A549 treated with RU486 at 1 μM for 4 hours (cell line): ENCODE measurements at places on chromosomes 12 and 14. TPM values are rescaled to one million over a fixed set of nuclear protein-coding genes. Genes with fewer than 3 reads are reported as not detected.

PARP11 gene
- total RNA-seq, result 0.89 to 2.5 TPM (median 1.8 TPM) in 5 replicates

RNF212B gene
- not detected in 5 replicates for total RNA-seq

OTOGL gene
- total RNA-seq, result 0.02 TPM in 1 of 5 replicates, not detected in the others

LTBP2 gene
- total RNA-seq, result 8.0 to 14.0 TPM (median 10.1 TPM) in 5 replicates

IL22 gene
- total RNA-seq, result not detected in 5 replicates

NID2 gene
- total RNA-seq, result 15.9 to 25.1 TPM (median 19.2 TPM) in 5 replicates

MAP1LC3B2 gene
- total RNA-seq, result 1.0 to 1.8 TPM (median 1.3 TPM) in 5 replicates

HPD gene
- total RNA-seq, result 1.1 to 2.0 TPM (median 1.6 TPM) in 5 replicates

TESPA1 gene
- total RNA-seq, result not detected in 5 replicates

YY1 gene
- total RNA-seq, result 65.7 to 80.0 TPM (median 70.3 TPM) in 5 replicates

CLEC2A gene
- not detected in 5 replicates for total RNA-seq

FOXG1 gene
- total RNA-seq, result 0.05 to 0.17 TPM (median 0.13 TPM) in 5 replicates

PITPNM2 gene
- total RNA-seq, result 11.7 to 20.3 TPM (median 16.9 TPM) in 5 replicates

ACSS3 gene
- not detected in 5 replicates for total RNA-seq

CD163 gene
- total RNA-seq, result not detected in 5 replicates

MSI1 gene
- 0.59 to 1.6 TPM (median 1.4 TPM) in 5 replicates for total RNA-seq

MYF6 gene
- not detected in 5 replicates for total RNA-seq

LRRC10 gene
- total RNA-seq, result not detected in 5 replicates

KRT2 gene
- 0.05 TPM in 1 of 5 replicates, not detected in the others for total RNA-seq

TCTN2 gene
- 11.5 to 14.5 TPM (median 12.9 TPM) in 5 replicates for total RNA-seq

CLEC1A gene
- total RNA-seq, result not detected in 5 replicates

COQ10A gene
- total RNA-seq, result 16.4 to 20.6 TPM (median 19.3 TPM) in 5 replicates

TPH2 gene
- total RNA-seq, result not detected in 5 replicates

SYNDIG1L gene
- not detected in 5 replicates for total RNA-seq

RACGAP1 gene
- 71.1 to 89.0 TPM (median 77.0 TPM) in 5 replicates for total RNA-seq

RD3L gene
- total RNA-seq, result not detected in 5 replicates

HOXC12 gene
- total RNA-seq, result not detected in 5 replicates

TAS2R7 gene
- total RNA-seq, result not detected in 5 replicates

IRAK3 gene
- 0.08 to 0.33 TPM (median 0.11 TPM) in 5 replicates for total RNA-seq

ZDHHC22 gene
- total RNA-seq, result 0.11 to 0.26 TPM (median 0.20 TPM) in 5 replicates

WNT1 gene
- total RNA-seq, result 0.18 TPM in 1 of 5 replicates, not detected in the others

HOXC10 gene
- 2.2 to 5.4 TPM (median 2.6 TPM) in 5 replicates for total RNA-seq

STAB2 gene
- total RNA-seq, result not detected in 5 replicates

TMEM233 gene
- total RNA-seq, result 0.06 to 0.13 TPM (median 0.07 TPM) in 3 of 5 replicates, not detected in the others

CLEC4A gene
- 0.19 to 0.20 TPM in 2 of 5 replicates, not detected in the others for total RNA-seq

KRT80 gene
- 46.7 to 71.8 TPM (median 60.6 TPM) in 5 replicates for total RNA-seq

MFAP5 gene
- total RNA-seq, result 0.17 to 0.36 TPM (median 0.26 TPM) in 3 of 5 replicates, not detected in the others

POTEM gene
- not detected in 5 replicates for total RNA-seq
